ENCODE measurements at places on chromosomes 1 and 21.

- no peak for DNase-seq
Observed at GRCh38 chr1:26302733-26303405, 3.6 kb downstream of the UBXN11 start.

- no peak for DNase-seq
Observed at GRCh38 chr1:1406101-1406820, 832 bp downstream of the MRPL20 start.

- no peak for DNase-seq
Observed at GRCh38 chr1:246364415-246364941, 142.6 kb downstream of the SMYD3 start.

- no peak for DNase-seq
Observed at GRCh38 chr21:25909341-25909740, 174.6 kb downstream of the GABPA start.

GRCh38 chr1:196951711-196952394, 8.3 kb downstream of the CFHR2 start:
- DNase-seq: no peak

GRCh38 chr1:47593598-47594285, 155.9 kb downstream of the FOXD2 start:
- DNase-seq: no peak

DNA sequence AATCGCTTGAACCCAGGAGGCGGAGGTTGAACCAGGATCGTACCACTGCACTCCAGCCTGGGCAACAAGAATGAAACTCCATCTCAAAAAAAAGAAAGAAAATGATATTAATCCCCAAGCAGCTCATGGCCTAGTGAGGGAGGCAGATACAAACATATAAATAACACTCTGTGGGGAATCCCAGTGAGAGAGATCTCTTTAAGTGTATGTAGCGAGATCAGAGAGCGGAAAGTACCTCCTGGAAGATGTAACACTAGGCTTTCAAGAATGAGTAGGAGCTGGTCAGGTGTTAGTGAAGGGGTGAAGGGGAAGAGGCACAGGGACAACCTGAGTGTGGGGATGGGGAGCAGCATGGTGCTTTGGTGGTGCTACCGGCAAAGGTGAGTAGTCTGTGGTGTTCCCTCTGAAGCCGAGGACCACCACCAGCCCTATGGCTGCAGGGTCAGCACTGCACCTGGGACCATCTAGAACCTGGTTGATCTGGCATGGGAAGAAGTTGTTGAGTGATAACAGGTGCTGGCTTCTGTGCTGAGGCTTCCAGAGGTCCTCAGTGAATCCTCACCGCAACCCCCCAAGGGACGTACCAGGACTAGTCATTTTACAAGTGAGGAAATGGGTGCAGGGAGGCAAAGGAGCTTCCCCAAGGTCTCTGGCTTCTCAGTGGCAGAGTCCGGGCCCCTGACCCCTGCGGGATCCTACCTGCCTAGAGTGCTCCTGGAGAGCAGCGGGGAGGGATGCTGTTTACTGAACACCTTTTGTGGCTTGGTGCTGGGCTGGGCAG, 367.6 kb upstream of the VAMP3 start:
- peak; percentile 23 for DNase-seq

GRCh38 chr1:169849346-169850022, 44.2 kb downstream of the SCYL3 start:
- DNase-seq: no peak

DNA sequence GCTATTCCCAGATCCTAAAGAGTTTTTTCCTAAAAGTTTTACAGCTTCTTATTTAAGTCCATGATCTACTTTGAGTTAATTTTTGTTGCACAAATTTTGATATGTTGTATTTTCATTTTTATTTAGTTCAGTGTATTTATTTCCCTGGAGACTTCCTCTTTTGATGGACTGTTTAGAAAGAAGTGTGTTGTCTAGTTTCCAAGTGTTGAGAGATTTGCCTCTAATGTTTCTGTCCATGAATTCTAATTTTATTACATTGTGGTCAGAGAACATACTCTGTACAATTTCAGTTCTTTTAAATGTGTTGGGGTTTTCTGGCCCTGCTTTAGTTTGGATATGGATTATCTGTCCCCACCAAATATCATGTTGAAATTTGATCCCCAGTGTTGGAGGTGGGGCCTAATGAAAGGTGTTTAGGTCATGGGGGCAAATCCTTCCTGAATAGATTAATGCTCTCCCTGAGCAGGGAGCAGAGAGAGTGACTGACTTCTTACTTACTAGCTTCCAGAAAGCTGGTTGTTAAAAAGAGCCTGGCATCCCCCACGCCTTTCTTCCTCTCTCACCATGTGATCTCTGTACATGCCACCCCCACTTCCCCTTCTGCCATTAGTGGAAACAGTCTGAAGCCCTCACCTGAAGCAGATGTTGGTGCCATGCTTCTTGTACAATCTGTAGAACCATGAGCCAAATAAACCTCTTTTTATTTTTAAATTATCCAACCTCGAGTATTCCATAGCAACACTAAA, 4.6 kb downstream of the CHD1L start:
- DNase-seq: no peak

DNA sequence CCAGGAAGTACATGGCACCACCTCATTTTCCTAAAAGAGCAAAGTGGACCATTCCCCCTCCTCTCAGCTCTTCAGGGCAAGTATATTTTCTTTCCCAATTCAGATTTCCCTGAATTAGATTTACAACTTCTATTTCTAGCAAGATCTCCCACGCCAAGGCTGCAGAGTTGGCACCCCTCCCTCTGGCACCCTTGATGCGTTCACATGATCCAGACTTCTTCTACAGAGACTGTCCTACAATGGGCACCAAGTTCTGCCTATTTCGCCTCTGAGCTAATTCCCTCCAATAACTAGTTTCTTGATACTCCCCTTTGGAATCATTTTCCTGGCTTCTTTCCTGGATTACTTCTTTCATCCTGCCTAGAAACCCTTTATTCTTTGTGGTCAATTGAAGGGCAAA, 122.0 kb downstream of the CDC7 start:
- DNase-seq: no peak

GRCh38 chr1:175833502-175833901, 90.1 kb upstream of the TNR start:
- DNase-seq: no peak

DNA sequence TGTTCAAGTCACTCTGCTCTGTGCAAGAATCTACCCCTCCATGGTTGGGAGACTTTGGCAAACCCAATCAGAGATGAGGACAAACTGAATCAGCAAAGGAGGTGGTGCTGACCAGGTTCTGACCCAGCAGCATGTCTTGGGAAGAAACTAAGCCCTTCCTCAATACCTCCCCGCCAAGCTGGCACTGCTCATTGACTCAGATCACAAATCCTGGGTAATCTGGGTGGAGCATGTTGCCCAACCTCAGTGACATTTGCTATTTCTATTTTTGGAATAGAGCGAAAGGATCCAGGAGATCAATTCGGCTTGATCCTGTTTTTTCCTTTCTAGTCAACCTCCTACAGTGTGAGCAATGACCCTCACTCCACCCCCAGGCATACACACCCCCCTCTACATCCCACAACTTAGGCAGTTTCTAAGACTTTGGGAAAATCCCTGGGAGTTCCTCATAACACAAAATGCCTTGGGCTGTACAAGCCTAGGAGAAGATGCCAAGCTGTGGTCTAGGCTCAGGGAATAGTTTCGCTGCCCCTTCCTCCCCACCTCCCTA, 166.8 kb upstream of the KCNJ6 start:
- DNase-seq: no peak

DNA sequence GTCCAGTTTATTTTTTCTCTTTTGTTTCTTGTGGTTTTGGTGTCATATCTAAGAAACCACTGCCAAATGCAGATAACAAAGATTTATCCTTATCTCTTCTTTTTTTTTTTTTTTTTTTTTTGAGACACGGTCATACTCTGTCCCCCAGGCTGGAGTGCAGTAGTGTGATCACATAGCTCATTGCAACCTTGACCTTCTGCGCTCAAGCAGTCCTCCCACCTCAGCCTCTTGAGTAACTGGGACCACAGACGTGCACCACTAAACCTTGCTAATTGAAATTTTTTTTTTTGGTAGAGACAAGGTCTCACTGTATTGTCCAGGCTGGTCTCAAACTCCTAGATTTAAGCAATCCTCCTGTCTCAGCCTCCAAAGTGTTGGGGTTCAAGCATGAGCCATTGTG, 8.9 kb downstream of the SLC66A1 start:
- DNase-seq: no peak

DNA sequence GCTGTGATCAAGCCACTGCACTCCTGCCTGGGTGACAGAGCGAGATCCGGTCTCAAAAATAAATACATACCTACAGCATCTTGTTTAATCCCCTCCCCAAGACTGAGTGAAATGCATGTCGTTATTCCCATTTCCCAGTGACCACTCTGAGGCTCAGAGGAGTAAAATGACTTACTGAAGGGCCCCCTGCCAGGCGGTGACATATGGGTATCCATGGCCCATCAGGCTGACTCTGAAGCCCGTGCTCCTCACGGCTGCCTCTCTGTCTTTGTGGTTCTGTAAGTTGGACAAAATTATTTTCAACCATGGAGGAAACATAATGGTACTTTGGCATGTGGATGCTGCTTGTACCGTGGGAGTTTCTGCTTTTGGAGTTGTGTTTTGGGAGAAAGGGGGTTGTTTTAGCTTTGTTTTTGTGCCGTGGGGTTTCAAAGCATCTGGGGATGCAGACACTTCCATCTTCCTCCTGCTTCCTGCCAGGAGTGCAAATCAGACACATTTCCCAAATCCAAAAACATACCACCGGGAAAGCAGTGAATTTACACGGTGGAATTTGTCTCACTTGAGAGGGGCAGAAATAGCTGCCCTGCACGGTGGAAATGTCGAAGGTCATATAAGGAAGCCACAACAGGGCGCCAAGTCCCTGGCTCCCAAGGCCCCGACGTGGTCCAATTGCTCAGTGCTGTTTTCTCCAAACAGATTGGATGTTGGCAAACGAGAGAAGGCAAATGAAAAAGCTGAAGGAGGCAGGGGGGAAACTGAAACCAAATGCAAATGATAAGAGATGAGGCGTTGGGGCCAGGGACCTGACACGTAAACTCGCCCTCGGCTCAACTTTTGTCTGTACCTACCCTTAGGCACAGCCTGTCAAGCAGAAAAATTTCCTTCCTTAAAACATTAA, 17.1 kb upstream of the PINK1 start:
- DNase-seq: no peak

DNA sequence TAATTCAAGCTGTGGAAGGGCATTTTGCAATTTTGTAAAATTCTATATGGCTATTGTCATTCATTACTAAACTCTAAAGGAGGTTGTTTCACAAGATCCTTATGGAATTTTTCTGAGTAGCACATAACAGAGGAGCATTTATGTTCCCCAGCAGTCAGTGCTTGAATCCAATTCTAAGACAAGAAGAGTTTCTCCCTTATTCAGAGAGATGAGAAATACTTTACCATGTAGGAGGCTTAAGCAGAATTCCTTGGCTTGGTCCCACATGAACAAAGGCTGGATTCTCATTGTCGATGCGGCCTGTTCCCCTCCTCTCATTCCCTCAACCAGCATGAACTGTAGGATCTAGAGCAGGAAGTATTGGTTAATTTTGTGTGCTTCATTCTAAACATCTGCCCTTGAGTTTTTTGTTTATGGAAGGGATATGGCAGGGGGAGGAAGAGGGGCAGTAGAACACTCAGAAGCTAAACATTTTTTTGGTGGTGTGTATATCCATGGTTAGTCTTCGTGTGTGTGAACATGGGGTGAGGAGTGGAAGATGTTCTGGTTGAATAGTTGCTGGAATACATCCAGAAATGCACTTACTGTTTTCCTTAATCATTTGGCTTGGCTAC, 74.3 kb downstream of the LAMC1 start:
- no peak for DNase-seq

- DNase-seq: no peak
Observed at GRCh38 chr1:77532641-77533040, 149.8 kb downstream of the ZZZ3 start.

DNA sequence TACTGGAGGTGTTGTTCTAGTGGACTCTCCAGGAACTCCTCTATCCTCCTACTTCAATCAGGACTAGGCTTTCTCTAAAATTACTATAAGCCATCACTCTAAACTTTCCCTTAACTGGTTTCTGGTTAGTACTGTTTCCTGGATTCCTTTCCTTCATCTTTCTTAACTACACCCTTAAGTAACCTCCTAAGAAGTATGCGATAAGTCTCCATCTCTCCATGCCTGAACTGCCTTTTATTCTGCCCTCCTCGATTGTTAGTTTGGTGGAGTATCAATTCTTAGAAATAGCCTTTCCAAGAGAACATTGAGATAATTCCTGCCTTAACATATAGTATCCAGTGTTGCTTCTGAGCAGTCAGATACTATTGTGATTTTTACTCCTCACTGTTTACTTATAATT, 162.9 kb upstream of the PDE4B start:
- DNase-seq: no peak

GRCh38 chr1:20308569-20308968, 17.9 kb downstream of the VWA5B1 start:
- no peak for DNase-seq

DNA sequence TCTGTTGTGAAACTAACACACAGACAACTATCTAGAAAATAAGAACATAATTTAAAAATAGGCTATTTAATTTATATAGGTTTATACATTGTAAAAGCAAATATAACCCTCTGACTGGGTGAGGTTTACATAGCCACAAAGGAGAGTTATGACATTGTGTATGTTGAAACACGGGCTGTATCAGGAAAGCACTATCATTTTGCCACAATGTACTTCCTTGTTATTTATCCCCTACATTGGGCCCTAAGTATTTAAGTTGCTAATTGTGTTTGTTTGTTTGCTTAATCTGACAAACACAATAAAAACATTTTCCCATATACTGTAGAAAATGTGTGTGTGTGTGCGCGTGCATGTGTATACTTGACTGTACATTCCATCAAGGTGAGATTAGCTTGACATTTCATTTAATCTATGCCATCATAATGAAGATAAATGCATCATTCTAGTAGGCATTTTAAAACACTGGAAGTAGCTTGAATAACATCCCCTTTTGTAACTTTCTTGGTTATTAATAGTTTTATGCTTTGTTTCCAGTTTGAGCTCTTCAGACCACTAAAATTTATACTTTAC, 72.1 kb downstream of the RGS13 start:
- DNase-seq: no peak

- DNase-seq: no peak
Observed at GRCh38 chr1:62826901-62827300, 43.0 kb downstream of the ATG4C start.

DNA sequence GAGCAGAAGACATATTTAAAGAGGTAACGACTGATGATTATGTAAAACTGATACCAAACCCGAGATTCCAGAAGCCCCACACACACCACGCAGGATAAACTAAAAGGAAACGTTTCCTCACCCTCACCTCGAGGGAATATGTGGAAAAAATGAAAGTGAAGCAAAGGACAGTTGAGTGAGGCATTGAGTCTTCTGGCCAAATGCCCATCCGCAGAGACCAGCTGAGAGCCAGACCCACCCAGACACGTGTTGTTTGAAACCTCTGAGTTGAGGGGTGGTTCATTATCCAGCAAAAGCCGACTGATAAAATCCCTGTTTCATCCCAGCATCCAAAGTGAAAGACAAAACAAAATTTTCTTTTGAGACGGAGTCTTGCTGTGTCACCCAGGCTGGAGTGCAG, 29.6 kb upstream of the PCBP3 start:
- no peak for DNase-seq

- DNase-seq: no peak
Observed at GRCh38 chr1:182601416-182601786, 2.8 kb downstream of the RGS16 start.

GRCh38 chr1:153597206-153597605, 15.7 kb downstream of the S100A16 start:
- DNase-seq: no peak

- DNase-seq: no peak
Observed at GRCh38 chr1:52928015-52928404, 934 bp downstream of the SCP2 start.

Data from GM18507 (cell line).